ENCODE measurements at places on chromosomes 6 and 20.
A peak's percentile ranks its signal among the peaks of the same experiment; 100 is the strongest.

GRCh38 chr6:139990856-139991465 lies 616.5 kb upstream of the CITED2 start:
- no peak for DNase-seq

DNA sequence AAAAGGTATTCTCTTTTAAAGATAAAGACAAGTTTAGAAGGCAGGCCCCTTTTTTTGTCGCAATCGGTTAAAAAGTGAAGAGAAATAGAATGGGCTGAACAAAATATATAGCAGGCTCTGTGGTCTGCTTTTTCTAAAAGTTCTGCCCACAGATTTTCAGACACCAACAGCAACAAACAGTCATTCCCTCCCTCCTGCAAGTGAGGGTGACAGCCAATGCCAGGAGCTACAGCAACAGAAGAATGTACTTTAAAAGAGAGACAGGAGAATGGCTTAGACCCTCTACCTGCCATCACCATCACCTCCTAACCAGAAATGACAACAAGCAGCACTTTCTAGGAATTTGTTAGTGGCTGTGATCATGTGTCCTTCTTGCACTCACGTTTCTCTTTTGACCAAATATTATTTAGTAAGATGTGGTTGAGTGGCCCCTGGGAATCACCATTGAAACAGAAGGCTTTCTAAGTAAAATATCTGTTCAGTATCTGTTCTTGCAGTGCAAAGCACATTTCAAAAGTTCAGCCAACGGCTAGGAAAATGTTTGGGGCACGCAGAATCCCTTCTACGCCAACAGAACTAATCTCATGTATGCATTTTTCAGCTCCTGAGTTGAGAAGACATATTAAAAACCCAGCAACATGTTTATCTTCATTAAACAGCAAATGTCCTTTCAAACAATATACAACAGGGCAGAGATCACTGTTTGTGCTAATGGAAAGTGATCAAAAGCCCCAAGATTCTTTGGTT lies 248.5 kb downstream of the ATXN1 start:
- DNase-seq, result no peak

GRCh38 chr6:49202924-49203536 lies 260.0 kb downstream of the MMUT start:
- DNase-seq, result no peak

DNA sequence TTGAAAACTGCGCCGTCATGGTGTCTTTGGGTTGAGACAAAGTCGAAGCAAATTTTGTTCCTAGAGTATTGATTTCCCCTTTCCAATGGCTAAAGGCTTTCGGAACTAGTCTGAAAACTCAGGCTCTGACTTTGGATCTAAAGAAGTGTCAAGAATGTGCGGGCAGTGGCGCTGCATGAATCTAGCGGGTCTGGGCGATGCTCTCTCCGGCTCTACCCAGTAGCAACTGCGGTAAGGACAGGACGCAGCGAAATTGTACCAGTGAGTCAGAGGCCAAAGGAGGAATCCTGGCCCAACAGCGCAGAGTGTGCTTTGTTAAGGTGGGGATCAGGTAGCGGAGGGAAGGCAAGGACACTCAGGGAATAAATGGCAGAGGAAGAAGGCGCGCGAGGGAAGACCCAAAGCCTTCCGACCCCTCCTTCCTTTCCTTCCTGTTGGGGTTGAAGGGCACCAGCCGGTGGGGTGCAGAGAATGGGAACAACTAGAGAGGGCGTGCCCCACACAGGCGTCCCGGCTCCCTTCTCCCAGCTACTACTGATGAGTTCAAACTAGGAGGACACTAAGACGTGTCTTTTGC lies 32.1 kb downstream of the HLA-F start:
- DNase-seq, result no peak

- DNase-seq, result peak; percentile 63
Observed at GRCh38 chr20:21184819-21185218, 58.9 kb downstream of the KIZ start.

DNA sequence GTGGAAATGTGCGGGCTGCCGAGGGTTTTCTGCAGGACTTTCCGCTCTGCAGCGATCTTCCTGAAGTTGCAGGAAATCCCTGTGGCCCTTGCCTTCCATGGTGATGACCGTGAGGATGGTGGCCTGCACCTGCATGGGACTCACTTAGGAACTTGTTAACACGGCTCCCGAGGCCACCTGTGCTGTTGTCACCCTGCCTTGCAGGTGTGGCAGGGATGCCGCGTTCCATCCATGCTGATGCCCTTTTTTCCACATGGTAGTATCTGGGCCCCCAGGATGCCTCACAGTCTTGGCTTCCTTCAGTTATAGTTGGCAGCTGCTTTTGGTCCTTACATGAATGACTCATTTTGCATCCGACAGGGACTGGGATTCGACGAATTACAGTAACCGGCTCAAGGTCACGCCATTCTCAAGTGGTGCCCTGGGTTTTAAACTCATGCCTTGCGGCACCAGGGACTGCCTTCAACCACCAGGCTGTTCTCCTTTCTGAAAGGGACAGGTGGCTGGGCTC lies 37.2 kb downstream of the SYNJ2 start:
- peak; percentile 60 for DNase-seq

DNA sequence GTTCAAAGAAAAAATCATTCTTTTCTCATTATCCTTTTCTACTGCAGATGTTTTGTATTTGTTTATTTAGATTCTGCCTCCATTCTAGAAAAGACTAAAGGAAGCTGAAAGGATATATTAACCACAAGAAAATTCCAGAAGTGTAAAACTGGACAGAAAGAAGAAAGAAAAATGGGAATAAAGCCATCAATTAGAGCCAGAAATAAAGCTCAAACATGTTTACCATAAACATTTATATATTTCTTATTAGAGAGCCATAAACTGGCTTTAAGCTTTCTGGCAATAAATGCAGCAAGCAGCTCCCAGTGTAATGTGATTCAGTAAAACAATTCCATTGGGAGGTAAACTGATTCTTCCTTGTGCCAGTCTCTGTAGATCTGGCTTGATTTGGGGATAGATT lies 244.1 kb downstream of the PTPRK start:
- no peak for DNase-seq

DNA sequence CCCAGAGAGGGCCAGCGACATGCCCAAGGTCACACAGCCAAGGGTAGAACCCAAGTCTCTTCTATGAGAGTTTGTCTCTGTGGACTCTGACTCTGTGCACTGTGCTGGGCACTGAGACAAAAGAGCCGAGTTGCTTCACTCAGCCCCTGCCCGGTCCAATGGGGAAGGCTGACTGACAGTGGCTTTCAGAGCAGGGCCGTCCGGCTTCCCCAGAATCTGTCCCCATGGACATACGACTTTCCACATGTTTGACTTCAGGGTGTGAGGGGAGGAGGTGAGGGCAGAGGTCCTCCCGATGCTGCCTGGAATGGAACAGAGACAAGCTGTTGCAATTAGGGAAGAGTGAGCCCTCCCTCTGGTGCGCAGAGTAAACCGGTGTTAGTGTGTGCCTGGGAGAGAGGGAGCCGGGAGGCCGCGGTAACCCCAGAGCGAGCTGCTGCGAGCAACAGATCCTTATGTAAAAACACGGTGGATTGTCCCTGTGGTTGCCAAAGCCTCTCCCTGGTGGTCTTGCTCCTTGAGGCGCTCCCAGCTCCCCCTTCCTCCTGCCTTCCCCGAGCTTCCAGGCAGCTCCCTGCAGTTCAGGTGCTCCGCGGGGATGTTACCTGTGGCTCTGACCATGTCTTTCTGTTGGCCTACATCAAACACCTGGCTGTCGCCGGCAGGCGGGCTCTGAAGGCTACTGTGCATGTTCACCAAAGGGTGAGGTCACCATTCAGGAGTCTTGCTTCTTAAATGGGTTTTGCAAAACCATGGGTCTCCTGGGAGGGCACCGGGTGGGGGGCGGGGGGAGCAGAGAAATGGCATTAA lies 672 bp downstream of the SIRPA start:
- no peak for DNase-seq

GRCh38 chr6:21885532-21886114 lies 292.1 kb downstream of the SOX4 start:
- DNase-seq, result peak; percentile 97

DNA sequence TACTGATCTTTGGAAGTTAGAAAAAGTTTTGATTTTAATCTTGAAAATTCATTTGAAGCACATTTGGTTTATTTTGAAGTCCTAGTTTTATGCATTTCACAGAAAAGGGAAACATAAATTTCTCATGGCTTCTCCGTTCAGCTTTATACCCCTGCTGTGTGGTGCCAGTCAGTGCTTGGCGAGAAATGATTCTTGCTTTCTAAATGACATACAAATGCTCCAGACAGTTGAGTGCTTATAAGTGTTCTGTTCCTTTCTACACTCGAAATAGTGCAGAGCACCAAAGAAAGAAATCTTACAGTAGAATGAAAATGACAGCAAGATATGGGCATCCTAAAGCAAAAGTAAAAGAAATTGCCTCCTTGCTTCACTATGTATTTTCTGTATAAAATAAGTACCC lies 9.0 kb upstream of the ZNF292 start:
- DNase-seq, result no peak

- DNase-seq, result no peak
Observed at GRCh38 chr20:17501701-17502100, 29.5 kb downstream of the BFSP1 start.

GRCh38 chr20:38043512-38044300 lies 10.2 kb downstream of the RPRD1B start:
- DNase-seq, result peak; percentile 61

DNA sequence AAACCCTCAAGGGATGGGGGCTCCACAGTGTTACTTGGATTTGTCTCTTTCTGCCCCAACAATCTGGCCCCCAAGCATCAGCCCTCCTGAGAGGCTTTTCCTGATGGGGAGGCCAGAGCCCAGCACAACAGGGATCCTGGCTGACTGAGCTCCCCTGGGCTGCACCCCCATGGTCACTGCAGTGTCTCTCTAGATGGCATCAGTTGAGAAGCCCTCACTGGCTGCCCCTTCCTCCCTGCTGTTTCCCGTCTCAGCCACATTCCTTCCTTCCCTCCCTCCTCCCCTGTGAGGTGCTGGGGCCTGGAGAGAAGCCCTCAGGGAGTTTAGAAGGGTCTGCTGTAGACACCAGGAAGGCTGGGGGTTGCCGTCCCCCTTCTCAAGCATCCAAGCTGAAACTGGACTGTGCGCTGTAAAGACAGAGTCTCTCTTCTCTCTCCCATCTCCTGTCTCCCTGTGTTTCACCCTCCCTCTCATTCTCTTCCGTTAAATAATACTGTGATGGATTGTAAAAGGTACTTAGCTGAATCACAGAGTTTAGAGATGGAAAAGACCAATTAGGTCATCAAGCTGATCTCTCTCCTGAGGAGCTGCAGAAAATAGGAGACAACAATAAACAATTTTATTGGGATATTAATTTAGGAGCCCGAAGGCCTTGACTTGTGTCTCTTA lies 29.7 kb downstream of the SAYSD1 start:
- DNase-seq, result no peak

GRCh38 chr6:149331043-149331807 lies 13.7 kb downstream of the TAB2 start:
- DNase-seq, result peak; percentile 28

DNA sequence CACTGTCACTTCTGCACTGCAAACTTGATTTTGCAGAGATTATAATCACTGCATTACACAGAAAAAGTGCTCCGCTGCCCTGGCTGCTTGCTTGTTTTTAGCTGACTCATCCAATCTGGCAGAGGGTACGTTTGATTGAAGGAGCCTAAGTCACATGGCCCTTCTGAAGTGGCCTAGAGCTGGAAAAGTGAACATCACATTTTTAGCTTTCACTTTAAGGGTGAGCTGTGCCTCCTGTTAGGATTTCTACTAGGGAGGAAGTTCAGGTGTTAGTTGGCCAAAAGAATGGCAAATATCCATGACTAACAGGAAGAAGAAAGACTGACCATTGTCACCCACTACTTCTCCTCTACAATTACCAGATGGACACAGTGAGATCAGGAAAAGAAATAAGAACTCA lies 889.1 kb upstream of the MAP3K7 start:
- DNase-seq, result peak; percentile 25

DNA sequence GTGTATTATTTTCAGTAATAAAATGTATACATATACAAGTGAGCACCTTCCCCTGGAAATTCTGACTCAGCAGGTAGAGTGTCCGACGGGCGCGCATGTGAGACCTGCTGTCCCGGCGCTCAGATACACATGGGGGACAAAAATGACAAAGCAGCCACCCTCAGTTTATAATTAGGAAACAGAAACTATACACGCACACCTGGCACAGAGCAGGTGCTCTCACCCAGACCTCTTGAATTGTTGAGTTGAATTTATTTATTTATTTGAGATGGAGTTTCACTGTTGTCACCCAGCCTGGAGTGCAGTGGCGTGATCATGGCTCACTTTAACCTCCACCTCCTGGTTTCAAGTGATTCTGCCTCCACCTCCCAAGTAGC lies 180.4 kb downstream of the ZDHHC14 start:
- no peak for DNase-seq

GRCh38 chr6:110495949-110496348 lies 19.5 kb upstream of the SLC22A16 start:
- no peak for DNase-seq

DNA sequence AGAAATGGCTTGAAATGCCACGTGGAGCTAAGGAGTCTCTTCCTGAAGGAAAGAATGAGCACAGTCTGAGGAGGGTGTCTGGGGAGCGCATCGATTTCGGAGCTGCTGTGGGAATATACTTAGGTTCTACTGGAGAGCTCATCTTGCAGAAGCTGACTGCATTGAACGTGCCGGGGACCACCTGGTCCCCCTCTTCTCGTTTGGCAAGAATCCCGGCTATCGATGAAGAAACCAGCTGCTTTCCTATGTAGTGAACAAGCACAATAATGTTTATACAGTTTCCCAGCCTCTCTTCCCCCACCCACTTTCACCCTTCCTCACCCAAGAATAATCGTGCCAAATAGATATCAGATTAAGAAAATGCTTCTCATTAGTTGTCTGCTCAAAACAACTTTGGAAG lies 242.5 kb downstream of the PACRG start:
- no peak for DNase-seq

- DNase-seq, result no peak
Observed at GRCh38 chr20:17683218-17684076, 1.4 kb upstream of the RRBP1 start.

DNA sequence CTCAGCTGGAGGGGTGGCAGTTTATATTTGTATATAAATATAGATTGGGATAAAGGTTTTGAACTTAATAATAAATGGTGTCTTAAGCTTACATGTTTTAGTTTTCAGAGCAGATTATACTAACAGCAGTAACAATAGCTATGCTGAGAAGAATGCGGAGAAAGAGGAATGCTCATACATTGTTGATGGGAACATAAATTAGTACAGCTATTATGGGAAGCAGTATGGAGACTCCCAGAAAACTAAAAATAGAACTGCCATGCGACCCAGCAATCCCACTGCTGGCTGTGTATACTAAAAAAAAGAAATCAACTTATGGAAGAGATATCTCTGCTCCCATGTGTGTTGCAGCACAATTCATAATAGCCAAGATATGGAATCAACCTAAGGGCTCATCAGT lies 127.9 kb downstream of the BCKDHB start:
- DNase-seq, result peak; percentile 75
